ENCODE measurements at places on chromosomes 11 and 22. TPM values are rescaled to one million over a fixed set of nuclear protein-coding genes. Genes with fewer than 3 reads are reported as not detected.

NXPE4 gene
- not detected for polyA plus RNA-seq

SERPIND1 gene
- polyA plus RNA-seq, result 4.8 TPM

HEPN1 gene
- not detected for polyA plus RNA-seq

MYO18B gene
- 79.1 TPM for polyA plus RNA-seq

DDTL gene
- 13.8 TPM for polyA plus RNA-seq

SLC37A2 gene
- 0.22 TPM for polyA plus RNA-seq

CASP1 gene
- polyA plus RNA-seq, result 0.12 TPM

DNAJB13 gene
- 0.25 TPM for polyA plus RNA-seq

ABTB2 gene
- polyA plus RNA-seq, result 55.4 TPM

STIP1 gene
- polyA plus RNA-seq, result 229 TPM

GLYAT gene
- not detected for polyA plus RNA-seq

KCNQ1OT1 gene
- 3.1 TPM for polyA plus RNA-seq

IGF2 gene
- 155 TPM for polyA plus RNA-seq

TYR gene
- polyA plus RNA-seq, result not detected

B4GALNT4 gene
- 44.1 TPM for polyA plus RNA-seq

GSTP1 gene
- 788 TPM for polyA plus RNA-seq

PYGM gene
- 260 TPM for polyA plus RNA-seq

CNIH2 gene
- 3.3 TPM for polyA plus RNA-seq

TMPRSS5 gene
- 0.96 TPM for polyA plus RNA-seq

PIK3C2A gene
- polyA plus RNA-seq, result 23.2 TPM

SNX32 gene
- 21.4 TPM for polyA plus RNA-seq

CDC42BPG gene
- 2.2 TPM for polyA plus RNA-seq

DCUN1D5 gene
- 75.5 TPM for polyA plus RNA-seq

Measured in cardiac muscle cell (in vitro differentiated cells and primary cell).